Inflammatory macrophage treated with lipopolysaccharide for 4 hours (primary cell): ENCODE measurements at places on chromosomes 1 and 21.

GRCh38 chr1:118186026-118186425 lies 998 bp upstream of the SPAG17 start:
- DNase-seq: no peak

- no peak for DNase-seq
Observed at GRCh38 chr1:63829349-63830327, 55.8 kb downstream of the ROR1 start.

- DNase-seq: no peak
Observed at GRCh38 chr1:10934150-10934818, 78.2 kb upstream of the TARDBP start.

DNA sequence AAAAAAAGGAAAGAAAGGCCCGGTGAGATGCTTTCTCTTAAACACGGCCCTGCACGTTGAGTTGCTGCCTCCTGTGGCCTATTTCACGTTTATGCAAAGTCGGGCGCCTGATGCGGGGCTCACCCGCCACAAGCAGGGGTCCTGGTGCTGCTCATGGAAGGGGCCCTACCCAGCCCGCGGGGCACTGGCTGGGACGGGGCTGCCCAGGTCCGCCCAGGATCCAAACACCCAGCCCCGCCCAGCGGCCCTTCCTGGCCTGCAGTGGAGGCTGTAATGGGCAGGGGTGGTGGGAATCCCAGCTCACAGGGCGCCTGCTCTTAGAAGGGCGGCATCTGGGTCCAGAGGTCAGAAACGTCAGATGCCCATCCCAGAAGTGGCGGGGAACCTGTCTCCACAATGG lies 1.6 kb downstream of the COL6A2 start:
- no peak for DNase-seq

- DNase-seq: no peak
Observed at GRCh38 chr21:42155045-42155855, 63.7 kb upstream of the ABCG1 start.

DNA sequence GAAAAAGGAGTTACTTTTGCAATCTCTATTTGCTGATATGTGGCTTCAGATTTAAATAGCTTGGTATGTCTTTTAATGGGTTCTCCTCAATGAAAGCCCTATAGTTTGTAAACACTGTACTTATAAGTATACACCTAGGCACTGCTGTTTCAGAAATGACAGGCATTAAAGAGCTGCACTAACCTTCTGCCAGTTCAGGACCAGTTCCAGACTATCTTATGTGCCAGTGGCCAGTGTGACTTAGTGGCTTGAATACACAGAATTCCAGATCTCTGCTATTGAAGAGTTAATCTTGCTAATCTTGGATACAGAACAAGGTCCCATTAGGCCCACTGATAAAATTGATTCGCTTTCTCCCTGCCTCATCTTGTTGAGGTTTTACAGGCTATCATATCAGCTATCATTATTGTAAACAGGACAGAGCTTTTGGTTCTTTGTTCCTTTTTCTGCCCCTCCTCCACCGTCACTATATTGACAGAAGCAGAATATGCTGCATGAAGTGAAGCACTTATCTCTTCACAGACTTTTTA lies 337.5 kb downstream of the LRRIQ3 start:
- DNase-seq: no peak

DNA sequence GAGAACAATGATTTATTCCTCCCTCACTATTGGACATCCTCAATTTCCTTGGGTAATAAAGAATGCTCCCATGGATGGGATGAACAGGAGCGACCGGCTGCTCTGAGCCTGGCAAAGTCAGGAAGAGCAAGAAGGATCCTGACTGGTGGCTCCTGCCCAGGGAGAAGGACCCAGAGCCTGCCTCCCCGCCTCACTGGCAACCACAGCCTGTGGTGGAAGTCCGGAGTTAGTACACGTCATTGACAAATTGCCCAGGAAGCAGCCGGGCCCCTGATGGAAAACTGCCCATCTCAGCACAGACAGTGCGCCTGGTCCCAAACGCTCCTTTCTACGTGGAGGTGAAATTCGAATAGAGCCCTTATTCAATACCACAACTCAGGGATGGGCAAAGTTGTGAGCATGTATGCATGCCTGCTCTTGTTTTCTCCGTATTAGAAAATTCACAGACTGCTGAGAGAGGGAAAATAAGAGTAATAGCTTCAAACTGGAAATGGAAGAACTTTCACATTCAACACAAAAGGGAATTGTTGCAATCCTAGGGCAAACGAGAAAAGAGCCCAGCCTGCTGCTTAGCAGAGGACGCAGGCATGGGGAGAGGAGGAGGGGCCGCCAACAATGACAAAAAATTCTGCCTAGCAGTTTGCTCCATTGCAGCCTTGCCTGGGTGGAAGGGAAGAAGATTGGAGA lies 397.1 kb upstream of the VAMP3 start:
- no peak for DNase-seq

DNA sequence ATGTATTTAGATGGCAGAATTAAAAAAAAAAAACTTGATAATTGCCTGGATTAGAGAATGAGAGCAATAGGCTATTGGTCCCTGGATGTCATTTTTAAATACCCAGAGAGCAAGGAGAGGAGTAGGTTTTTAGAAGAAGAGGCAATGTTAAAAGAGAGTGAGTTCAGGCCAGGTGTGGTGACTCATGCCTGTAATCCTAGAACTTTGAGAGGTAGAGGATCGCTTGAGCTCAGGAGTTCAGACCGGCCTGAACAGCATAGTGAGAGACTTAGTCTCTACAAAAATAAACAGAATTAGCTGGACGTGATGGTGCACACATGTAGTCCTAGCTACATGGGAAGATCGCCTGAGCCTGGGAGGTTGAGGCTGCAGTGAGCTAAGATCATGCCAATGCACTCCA lies 15.9 kb upstream of the MUTYH start:
- DNase-seq: no peak

GRCh38 chr1:219114014-219114413 lies 59.7 kb upstream of the LYPLAL1 start:
- DNase-seq: no peak

DNA sequence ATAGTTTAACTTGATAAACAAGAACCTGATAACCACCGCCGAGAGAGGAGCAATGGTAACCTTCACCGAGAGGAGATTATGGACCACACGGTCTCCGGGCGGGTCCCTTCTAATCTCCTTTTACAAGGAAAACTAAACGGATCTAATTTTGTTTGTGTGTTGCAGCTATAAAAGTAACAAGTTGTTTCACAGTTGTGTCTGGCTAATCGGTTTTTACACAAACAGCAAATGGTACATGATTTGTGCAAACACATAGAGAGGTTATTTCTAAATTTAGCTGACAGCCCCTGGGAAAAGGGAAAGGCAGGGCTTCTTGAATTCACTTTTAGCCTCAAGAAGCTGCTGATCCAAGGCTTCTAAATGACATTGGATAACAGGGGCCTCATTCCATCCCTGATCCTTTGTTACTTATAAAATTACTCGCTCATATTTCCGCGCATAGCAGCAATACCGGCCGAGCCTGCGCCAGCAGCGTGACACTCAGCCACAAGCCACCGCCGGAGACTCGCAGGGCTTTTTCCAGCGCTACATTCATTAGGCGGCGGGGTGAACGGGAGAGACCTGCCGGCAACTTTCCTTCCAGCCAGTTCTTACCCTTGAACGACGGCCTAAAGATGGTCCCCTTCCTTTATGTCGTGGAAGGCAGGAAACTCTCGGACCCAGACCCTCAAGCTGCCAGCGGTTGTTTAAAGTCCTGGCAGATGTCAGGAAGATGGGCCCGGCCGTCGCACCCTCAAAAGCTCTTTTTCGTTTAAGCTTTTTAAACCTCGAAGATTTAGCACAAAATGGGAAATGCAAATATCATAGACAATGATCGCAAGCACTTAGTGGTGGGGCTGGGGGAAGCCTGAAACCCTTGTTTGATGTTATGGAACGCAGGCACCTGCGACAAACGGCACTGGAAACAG lies 4.4 kb downstream of the FOXD3 start:
- no peak for DNase-seq

- DNase-seq: peak; percentile 38
Observed at GRCh38 chr21:40143822-40144525, 276.7 kb downstream of the PCP4 start.

DNA sequence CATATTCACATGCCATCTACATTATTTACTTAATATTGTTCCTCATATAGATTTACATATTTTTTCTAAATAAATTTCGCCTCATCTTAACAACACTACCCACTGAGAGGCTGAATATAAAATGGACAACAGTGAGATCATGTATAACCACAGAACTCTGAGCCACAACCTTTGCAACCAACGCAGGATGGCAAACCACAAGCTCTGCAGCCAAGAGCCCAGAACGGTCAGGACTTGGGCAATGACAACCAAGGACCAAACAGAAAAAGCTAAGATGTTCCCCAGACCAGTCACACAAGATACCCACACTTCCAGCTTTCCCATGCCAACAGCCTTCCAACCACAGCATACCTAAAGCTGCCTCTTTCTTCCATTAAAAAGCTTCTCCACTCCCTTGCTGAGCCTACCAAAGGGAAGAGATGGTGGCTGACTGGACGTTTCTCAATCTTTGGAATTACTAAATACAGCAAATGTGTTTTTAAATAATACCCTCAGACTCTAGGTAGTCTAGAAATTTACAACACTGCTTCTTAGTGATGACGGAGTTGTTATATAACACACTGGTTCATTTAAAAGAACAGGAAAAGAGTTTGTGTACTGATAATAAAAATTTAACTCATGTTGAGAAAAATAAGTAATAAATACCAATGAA lies 117.9 kb downstream of the AKT3 start:
- DNase-seq: peak; percentile 58

GRCh38 chr1:157274698-157275534 lies 136.7 kb upstream of the ETV3 start:
- peak; percentile 16 for DNase-seq

- peak; percentile 70 for DNase-seq
Observed at GRCh38 chr1:12344596-12345349, 114.9 kb downstream of the VPS13D start.

- no peak for DNase-seq
Observed at GRCh38 chr1:202656951-202657646, 53.2 kb downstream of the SYT2 start.

GRCh38 chr1:225670356-225670755 lies 17.4 kb upstream of the ENAH start:
- no peak for DNase-seq

- DNase-seq: no peak
Observed at GRCh38 chr1:164772635-164773034, 213.7 kb downstream of the PBX1 start.

DNA sequence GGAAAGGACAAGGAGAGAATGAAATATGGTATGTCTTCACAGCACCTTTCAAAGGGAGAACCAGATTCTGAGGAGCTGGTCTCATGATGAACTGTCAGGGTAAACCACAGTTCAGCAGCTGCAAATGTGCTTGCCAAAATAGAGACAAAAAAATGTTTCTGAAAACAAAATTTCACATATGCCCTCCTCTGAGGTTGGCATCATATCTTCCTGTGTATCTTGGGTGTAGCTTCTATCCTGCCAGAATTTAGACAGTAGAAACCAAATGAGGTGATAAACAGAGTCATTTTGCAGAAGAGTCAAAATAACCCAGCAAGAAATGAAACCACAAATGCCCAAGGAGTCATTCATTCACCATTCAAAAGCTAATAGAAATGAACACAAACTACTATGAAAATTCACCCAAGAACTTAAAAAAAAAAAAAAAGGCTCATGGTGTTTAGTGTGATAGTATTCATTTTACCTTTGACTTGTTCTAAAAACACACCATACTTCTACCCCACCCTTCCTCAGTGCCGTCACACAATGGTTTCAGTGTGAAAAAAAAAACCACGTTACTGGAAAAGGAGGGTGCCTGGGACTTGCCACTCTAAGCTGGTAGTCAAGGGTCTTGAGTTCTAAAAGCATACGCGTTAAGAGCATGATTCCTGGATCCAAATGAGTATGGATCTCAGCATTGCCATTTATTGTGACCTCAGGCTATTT lies 18.5 kb downstream of the SELL start:
- DNase-seq: peak; percentile 28

DNA sequence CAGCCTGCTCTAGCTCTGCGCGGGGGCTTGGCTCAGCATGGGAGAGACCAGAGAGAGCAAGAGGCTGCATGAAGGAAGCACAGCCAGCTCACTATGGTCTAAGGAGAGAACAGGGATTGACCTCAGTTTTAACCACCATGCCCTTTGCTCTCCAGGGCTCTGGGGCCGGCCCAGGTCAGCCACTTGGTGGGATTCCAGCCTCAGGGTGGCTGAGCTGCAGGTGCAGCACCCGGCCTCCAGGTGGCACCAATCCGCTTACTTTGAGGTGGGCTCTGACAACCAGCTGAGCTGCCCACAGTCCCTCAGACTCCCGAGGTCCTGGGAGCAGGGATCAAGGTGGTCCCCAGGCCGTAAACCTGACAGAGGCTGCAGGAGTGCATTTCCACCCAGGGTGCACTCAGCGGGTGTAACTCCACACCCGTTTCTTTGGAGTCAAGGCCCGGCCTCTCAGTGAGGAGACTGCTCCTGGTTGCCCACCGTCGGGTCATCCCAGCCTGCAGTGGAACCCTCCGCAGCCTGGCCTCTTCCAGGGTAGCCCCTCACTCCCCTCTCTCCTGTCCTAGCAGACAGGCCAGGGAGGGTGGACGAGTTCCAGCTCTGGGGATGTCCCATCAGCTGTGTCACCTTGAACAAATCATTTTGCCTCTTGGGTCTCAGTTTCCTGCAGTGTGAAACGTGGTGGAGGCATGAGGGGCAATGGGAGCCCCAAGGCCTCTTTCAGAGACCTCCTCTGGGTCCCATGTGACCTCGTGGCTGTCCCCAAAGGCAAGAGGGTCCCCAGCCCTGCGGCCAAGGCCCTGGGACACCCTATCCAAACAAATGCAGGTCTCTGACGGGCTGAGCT lies 607 bp upstream of the LGR6 start:
- peak; percentile 47 for DNase-seq

DNA sequence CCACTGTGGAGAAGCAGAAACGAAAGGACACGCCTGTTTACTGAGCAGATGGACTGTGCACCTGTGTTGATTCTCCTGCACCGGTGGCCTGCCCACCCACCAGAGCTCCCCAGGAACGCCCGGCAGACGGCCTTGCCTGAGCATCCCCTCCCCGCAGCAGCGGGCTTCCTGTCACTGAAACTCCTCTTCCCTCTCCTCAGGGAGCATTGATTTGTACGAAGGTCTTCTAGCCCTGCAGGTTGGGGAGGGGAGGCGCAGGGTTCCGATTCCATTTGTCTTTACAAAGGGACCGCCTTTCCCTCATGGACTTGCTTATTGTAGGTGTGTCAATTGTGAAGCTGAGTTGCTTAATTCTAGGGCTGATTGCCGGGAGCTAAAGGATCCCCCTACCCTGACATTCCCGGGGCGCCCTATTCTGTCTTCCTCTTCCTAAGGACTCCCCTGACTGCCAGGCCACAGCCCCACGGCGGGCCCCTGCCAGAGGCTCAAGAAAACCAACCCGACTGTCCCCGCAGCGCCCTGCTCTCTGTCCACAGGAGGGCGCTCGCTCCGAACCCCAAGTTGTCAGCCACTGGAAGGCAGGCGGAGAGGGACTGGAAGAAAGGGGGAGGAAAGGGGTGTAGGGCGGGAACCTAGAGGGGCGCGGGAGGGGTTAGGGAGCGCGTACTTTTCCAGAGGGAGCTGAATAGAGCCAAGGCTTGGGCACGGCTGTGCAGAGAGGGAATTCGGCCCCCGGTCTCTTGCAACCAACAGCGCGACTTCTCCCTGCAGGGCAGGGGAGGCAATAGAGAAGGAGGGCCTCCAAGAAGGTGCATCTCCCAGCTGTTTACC lies 2.8 kb downstream of the S100A6 start:
- peak; percentile 69 for DNase-seq
